ENCODE measurements at places on chromosomes 13 and 19. TPM values are rescaled to one million over a fixed set of nuclear protein-coding genes. Genes with fewer than 3 reads are reported as not detected.

Gene SIRT2
- total RNA-seq: 48.4 TPM

Gene CCDC70
- not detected for total RNA-seq

Gene KMT5C
- 11.0 TPM for total RNA-seq

Gene ATP8B3
- 5.0 TPM for total RNA-seq

Gene LPAR2
- 2.3 TPM for total RNA-seq

Gene ZSCAN4
- not detected for total RNA-seq
